Fibroblast of mammary gland (primary cell): ENCODE measurements at places on chromosomes 6 and 20.
A peak's percentile ranks its signal among the peaks of the same experiment; 100 is the strongest.

- DNase-seq, result peak; percentile 87
Measured at GRCh38 chr6:56374841-56375369, 127.5 kb upstream of the COL21A1 start.

DNA sequence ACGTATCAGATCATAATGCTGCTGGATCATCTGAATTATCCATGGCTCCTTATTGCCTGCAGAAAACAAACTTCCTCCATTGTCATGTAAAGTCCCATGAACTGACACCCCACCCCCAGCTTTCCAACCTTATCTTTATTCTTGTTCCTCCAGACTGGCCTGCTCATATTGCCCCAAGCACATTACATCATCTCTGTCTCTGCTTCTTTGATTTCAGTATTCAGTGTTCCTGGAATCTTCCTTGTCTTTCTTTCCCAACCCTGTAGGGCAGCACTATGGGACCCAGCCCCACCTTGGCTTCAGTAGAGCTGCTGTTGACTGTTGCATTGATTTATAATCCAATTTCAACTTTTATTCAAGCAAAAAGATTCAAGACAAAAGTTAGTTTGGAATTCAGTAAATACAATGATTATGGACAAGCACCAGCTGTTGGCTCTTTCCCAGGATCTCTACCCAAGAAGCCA lies 187.5 kb upstream of the ECI2 start:
- peak; percentile 46 for DNase-seq

DNA sequence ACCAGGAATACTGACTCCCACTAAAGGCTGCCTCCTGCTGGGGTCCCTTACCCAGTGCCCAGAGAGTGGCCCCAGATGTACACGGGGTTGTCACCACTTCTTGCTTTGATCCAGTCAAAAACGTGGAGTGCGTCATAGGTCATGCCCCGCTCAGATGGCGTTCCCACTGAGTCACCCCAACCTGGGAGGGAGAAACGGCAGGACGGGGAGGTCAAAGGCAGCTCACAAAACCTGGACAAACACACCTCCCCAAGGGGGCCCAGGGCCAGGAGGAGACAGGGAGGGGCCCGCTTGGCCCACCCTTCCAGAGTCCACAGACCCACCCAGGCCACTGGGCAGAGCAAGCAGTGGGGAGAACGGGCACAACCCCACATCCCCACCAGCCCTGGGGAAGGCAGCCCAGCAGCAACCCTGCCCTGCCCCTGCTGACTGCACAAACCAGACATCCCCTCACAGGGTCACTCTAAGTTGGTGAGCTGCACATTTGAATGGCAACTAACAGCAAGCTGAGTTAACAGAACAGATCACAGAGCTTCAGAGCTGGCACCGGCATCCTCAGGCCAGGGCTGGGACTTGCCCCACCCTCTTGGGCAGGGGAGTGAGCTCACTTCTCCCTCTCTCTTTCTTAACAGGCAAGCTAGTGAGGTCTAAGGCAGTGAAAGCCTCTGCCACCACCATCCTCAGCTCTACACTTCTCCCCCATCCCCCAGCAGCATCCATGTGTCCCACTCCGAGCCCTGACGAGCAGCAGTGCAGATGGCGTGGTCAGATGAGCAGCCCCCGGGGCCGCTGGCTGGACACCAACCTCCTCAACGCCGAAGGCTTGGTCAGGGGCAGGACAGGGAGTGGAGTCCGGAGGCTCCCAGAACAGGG lies 61.7 kb downstream of the PYGB start:
- DNase-seq, result peak; percentile 97

GRCh38 chr6:143955971-143956370 lies 52.1 kb downstream of the PLAGL1 start:
- peak; percentile 5 for DNase-seq

- no peak for DNase-seq
Measured at GRCh38 chr6:117311726-117312125, 46.4 kb downstream of the VGLL2 start.

DNA sequence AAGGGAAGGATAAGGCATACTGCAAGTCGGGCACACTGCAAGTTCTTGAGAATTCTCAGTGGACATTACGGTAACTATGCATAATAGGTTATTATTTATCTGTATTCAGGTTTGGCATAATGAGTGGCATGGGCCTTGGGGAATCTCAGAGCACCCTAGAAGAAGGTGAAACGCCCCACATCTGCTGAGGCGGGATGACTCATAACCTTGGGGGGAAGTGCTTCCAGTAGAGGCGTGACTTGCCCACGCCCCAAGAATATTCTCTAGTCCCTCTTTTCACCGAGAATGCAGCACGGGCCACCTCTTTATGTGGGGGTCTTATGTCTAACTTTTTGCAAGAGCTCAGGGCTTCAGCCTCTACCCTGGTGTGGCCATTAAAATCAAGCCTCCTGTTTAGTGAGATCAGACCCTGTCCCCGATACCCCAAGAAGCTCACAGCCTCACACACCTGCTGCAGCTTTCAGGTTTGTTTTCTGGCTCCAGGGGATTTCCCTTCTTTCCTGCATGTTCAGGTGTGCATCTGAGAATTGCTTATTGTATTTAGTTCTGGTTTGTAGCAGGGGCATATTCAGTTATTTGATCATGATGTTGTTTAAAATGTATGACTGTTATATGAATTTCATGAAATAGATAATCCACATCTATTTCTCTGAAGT lies 19.1 kb downstream of the ZFP64 start:
- DNase-seq, result no peak

DNA sequence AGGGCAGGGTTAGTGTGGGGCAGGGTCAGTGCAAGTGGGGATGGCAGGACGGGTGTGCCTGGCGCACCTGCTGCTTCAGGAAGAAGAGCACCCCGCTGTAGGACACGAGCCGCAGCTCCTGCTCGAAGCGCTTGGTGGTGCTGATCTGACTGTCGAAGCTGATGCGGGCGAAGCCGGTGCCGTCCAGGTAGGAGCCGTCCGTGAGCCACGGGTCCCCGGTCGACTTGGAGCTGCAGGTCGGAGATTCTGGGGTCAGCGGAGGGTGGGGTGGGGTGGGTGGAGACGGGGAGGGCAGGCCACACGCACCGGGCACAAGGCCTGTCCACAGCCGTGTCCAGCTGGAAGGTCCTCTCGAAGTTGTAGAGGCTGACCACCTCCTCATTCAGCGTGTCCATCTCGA lies 10.2 kb downstream of the ADRM1 start:
- no peak for DNase-seq

- no peak for DNase-seq
Measured at GRCh38 chr6:142725024-142725770, 219.8 kb downstream of the HIVEP2 start.

- no peak for DNase-seq
Measured at GRCh38 chr20:44054849-44055248, 132.1 kb downstream of the JPH2 start.

- DNase-seq, result no peak
Measured at GRCh38 chr6:104632588-104632987, 227.1 kb downstream of the HACE1 start.

DNA sequence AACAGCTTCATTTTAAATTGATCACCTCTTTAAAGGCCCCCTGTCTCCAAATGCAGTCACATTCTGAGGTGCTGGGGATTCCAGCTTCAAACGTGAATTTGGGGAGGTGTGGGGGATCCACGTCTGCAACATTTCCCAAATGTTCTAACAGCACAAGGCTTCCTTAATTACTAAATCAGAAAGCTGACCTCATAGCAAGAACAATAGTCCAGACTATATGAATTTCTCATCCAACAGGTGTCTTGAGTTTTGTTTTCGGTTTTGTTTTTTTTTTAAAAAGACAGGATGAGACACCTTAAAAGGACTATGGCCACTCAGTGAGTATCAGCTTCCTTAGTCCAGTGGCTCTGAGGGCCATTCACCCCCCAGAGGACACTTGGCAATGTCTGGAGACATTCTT lies 11.5 kb downstream of the ATP9A start:
- DNase-seq, result no peak

GRCh38 chr6:34524971-34525370 lies 31.2 kb downstream of the SPDEF start:
- no peak for DNase-seq

DNA sequence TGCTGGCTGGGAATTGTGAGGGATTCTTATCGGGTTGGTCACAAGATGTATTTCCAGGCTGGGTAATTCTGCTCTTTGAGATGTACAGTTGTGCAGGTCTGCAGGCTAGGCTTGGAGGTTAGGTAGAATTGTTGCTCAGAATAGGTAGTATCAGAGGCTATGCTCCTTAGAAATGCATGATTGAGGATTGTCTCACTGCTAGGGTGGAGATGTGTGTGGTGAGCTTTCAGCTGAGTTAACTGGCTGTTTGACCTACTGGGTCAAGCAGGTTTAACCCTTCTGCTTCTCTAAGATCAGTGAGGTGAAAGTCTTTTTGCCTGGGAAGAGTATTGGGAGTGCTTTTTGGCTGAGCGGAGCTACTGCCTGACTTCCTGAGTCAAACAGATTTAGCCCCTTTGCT lies 701.1 kb downstream of the UTRN start:
- no peak for DNase-seq

DNA sequence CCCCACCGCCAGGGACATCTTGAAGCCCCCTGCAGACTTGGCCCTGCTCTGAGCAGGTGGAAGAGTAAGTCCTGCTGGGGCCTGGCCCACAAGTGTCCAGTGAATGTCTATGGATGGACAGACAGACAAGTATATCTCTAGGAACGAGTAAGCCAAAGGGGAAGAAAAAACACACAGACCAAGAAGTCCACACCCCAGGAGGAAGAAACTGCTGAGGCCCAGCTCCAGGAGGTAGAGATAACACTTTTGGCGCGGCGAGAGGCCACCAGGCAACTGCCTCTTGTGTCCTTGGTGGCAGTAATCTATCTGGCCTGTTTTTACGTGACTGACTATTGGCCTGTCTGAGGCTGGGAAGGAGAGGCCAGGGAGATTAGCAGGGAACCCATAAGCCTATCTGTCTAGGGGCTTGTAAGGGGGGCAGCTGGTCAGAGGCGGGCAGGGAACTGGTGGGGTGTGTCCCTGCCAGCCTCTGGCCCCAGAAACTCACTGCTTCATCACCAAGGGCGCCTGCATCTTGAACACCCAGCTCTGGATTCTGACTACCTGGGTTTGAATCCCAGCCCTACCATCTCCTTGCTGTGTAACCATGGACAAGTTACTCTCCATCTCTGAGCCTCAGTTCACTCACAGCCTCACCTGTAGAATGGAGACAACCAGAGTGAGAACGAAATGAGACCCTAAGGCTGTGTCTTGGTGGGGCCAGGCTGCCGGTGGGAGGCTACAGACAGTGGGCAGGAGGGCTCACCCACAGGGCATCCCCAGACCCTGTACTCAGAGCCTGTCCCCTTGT lies 31.3 kb downstream of the C20orf203 start:
- DNase-seq, result no peak

DNA sequence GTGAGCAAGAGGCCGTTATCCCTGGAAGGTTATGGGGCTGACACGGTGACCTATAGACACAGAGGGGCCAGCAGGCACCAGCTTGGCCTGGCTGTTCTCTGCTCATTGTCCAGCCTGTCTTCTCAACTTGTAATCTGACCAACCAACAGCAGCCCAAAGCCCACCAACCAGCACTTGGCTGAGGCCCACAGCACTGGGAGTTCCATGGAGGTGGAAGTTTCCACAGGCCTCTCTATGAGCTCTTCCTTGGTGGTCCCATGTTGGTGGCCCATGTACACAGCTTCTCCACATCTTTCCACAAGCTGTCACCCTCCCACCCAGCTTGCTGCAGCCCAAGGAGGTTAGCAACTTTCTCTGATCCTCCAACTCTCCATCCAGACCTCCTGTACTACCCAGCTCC lies 56.2 kb upstream of the KLHL31 start:
- no peak for DNase-seq

DNA sequence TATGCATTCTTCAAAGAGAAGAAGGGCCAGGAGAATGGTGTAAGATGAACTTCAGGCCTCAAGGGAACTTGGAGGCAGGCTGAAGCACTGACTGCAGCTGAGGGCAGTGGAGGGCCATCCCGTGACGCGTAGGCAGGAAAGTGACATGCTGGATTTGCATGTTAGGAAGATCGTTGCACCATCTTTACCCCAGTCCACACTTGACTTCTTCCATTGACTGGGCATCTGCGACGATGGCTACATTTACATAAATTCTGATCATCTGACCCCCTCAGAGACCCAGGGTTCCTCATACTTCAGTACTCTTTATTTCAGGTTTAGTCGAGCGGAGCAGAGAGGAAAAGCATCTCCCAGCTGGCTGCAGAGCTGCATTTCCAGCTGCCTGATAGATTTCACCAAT lies 180.2 kb downstream of the PTPRT start:
- DNase-seq, result no peak

DNA sequence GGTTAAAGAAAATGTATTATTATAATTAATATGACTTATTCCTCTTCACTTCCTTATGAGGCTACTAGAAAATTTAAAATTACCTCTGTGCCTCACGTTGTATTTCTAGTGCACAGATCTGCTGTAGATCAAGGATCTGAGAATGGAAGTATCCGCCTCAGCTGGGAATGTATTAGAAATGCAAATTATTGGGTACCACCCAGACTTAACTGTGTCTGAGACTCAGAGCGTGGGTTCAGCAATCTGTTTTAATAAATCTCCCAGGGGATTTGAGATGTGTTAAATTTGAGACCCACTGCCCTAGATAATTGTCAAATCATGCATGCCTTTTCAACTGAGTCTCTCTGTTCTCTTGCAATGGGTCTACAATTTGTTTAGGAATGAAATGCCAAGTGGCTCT lies 658.0 kb upstream of the NOX3 start:
- no peak for DNase-seq

GRCh38 chr6:107868867-107869611 lies 44.9 kb upstream of the SCML4 start:
- no peak for DNase-seq

- no peak for DNase-seq
Measured at GRCh38 chr6:25852756-25853155, 20.9 kb upstream of the SLC17A1 start.

DNA sequence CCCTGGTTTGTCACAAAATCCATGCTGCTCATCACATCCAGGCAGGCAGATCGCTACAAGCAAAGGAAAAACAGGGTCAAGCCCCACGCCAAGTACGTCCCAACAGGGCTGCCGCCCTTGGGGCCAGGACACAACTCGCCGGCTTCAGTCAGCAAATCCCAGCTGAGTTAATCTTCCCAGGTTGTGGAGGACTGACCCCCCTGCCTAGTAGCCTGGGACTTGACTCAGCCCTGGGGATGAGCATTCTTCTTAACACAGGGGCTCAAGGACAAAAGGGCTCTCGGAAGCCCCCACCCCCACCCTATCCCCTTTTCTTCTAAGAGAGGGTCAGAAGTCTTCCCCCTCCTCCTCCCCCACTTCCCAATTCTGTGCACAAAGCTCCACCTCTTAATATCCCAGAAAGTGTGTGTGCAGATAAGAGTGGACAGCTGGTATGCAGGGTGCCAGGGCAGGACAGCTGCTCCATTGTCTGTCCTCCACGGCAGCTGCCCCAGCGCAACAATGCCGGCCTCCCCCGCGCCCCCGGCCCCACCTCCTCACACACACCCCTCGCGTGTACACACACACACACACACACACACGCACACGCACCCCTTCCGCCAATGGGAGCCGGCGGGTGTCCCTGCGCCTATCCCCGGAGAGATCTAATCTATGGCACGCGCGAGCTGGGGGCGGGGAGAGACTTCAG lies 4.5 kb downstream of the DLL1 start:
- DNase-seq, result no peak

DNA sequence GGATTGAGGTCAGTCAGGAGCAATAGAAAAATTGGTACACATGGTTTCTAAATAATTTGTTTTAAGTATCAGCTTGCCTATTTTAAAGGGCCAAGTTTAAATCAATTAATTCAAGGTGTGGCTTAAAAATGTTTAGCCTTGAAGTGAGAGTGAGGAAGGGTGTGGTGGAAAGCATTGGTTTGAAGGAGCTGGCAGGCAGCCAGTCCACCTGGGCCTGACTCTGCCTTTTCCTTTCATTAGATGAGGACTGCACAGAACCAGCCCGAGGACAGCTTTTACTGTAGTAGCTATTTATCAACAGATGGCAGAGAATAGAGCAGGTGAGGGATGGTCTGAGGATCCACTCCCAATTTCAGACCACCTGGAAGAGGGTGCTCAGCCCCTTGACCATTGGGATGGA lies 42.4 kb downstream of the DHX35 start:
- no peak for DNase-seq
